Stimulated activated CD4-positive, alpha-beta T cell treated with anti-CD3 and anti-CD28 coated beads, Interleukin-4, amount 100 ng/mL, for 1 hour (primary cell): ENCODE measurements at places on chromosomes 2 and 18.
A peak's percentile ranks its signal among the peaks of the same experiment; 100 is the strongest.

GRCh38 chr2:125405816-125406215, 1250.1 kb upstream of the GYPC start:
- DNase-seq = no peak

- no peak for DNase-seq
Measured at GRCh38 chr2:63604666-63605065, 15.9 kb downstream of the MDH1 start.

DNA sequence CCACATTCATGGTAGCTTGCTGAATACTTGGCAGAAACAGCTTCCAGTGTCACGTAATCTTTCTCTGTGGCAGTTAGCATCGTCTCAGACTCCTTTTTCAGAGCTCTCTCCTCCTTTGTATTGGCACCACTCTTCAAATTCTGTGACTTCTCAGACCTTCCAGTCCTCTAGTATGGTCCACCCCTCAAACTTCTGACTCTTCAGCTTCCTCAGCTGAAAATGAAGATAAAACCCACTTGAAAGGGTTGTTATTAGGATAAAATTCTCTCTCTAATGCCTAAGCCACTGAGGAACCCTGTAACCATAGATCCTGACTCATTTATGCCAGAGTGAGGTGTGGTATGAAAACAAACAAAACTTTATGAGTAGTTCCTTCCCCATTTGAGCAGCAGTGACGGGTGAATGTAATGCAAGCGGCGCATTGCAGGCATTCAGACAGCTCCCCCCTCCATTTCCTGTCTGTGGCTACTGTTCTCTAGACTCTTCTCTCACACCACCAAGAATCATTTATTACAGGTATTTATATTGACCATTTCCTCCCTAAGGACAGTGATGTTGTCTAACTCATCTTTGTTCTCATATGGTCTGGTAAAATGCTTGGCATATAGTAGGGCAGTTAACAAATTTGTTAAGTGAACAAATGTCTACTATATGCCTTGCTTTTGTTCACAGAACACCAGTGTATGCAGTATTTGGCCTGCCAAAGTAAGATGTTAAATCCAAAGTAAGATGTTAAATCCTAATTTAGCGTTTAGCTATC, 35.3 kb downstream of the GALNT1 start:
- peak; percentile 56 for DNase-seq

- DNase-seq = no peak
Measured at GRCh38 chr2:44918095-44918775, 23.3 kb upstream of the SIX3 start.

- no peak for DNase-seq
Measured at GRCh38 chr18:43161528-43161927, 46.0 kb upstream of the RIT2 start.

- DNase-seq = no peak
Measured at GRCh38 chr2:171924170-171924942, 2.1 kb downstream of the HAT1 start.

GRCh38 chr2:165825041-165825440, 31.0 kb upstream of the GALNT3 start:
- DNase-seq = no peak

- DNase-seq = no peak
Measured at GRCh38 chr18:43887491-43887890, 610.2 kb upstream of the SYT4 start.

GRCh38 chr2:37377187-37377532, 32.7 kb downstream of the QPCT start:
- no peak for DNase-seq

DNA sequence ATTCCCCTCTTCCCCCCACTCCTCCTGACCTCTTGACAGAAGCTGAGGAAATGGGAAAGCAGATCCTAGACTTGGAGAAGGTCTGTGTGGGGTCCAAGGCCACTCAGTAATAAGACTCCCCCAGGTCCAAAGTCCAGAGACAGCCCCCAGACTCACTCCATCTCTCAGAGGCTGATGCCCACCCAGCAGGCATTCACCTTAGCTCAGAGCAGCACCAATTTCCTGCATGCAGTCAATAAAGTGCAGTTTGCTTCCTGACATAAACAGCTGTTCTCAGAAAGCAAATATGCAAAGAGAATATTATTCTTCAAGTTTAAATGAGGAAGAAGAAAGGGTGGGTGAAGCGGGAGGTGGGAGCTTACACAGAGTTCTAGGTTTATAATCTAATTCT, 84.1 kb upstream of the RTN4 start:
- no peak for DNase-seq

GRCh38 chr2:143132355-143132754, 3.1 kb downstream of the ARHGAP15 start:
- DNase-seq = no peak

DNA sequence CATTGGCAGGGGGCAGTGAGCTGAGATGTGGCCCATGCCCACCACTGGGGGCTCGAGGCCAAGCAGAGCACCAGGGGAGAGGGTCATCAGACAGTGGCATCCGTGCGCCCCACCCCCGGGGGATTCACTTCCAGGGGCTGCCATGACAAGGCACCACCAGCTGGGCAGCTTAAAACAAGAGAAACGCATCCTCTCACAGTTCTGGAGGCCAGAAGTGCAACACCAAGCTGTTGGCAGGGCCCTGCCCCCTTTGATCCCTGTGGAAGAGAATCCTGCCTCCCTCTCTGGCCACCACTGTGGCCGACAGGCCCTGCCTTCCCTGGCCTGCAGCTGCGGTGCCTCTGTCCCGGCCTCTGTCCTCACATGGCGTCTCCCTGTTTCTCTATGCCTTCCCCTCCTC, 187.7 kb upstream of the ID2 start:
- no peak for DNase-seq
